ENCODE measurements at places on chromosomes 5 and 9.

DNA sequence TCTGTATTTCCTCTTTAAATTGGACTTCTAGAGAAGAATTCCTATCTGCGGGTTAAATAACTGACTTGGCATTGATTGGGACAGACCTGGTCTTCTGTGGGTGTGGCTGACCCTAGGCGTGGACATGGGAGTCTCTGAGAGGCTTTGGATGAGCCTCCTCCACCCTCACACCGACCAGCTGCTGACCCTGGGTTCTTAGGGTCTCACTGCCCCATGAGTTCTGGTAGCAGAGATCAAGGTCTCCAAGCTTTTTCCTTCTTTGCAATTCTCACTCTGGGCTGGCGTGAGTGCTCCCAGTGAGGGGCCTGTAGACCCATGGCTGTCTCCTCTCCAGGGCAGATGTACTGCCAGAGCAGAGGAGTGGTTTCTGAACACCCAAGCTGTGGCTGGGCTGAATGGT, 41.6 kb upstream of the PITX1 start:
- no peak for DNase-seq

DNA sequence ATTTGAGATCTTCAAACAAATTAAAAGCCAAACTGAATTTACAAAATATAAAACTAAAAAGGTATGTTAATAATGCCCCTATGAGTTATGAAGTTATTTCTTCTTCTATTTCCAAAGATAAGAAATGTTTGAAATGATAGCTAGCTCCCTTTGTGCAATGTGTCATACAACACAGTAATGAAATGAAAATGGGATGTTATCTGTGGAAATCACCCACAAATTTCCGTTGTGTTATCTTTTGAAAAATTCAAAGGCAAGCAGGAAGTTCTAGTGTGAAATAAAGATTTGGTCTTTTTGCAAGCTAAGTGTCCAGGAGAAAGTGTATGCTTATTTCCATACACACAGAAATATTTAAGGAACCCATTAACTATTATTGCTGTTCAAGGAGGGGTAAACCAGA, 375.3 kb upstream of the PRR16 start:
- no peak for DNase-seq

DNA sequence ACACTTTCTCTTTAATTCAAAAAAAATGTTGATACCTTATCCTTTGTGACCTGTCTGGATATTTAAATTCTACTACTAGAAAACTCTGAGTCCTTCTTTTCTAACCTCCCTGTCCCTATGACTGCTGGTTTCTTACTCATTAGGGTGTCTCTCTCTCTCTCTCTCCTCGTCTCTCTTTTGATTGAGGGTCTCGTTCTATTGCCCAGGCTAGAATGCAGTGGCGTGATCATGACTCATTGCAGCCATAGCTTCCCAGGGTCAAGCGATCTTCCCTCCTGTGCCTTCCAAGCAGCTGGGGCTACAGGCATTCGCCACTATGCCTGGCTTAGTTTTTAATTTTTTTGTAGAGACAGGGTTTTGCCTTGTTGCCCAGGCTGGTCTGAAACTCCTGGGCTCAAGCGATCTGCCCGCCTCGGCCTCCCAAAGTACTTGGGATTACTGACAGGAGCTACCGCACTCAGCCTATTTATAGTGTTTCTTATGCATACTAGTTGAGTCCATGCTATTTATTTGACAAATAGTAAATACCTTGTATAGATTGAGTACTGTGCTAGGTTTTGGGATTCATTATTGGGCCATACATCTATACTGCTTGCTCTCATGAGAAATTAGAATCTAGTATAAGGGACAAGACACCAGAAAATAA, 61.9 kb downstream of the NSD1 start:
- DNase-seq = no peak

DNA sequence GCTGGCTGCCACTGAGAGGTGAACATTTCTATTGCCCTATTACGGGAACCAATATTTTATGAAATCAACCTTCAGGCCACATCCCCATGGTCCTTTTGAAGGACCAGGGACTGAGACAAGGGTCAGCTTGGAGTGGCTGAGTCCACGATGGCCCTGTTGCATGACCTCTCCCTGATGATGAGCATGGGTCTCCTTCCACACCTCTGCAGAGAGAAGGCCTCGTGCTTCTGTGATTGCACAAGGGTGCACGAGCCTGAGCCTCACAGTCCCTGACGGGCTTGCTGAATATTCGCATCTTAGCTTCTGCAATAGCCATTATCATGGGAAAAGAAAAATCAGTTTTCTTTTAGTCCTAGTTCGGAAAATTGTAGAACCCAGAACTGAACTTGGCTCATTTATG, 255.0 kb upstream of the IRX2 start:
- DNase-seq = no peak

Data from glutamatergic neuron (in vitro differentiated cells).